Activated T-helper 9 cell treated with anti-CD3 and anti-CD28 coated beads, Interleukin-2, amount 50 U/mL, for 16 hours (primary cell): ENCODE measurements at places on chromosomes 1 and 21.

GRCh38 chr1:6418668-6419396 is 887 bp downstream of the HES2 start:
- DNase-seq: no peak

DNA sequence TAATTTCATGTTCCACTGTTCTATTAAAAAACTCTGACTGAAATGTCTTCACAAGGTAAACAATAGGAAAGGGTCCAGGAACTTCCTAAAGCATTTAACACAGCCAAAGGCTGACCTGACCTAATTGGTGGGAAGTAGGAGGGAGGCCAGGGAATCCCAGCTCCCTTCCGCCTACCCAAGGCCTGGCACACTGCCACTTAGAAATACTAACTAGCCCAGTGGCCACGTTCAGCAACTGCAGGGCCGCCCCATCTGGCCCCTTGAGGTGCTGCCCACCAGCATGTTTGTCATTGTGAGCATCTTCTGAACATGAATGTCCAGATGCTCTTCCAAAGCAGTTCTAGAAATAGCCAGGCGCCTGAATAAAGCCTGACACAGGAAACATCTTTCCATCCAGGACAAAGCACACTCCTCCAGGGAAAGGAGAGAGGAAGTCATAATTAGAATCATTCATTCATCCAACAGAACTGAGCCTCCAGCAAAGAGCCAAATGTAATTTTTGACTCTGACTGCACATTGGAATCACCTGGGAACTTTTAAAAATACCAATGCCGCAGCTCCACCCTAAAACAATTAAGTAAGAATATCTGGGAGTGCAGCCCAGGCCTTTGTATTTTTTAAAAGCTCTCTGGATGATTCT is 44.6 kb upstream of the BCL9 start:
- no peak for DNase-seq

DNA sequence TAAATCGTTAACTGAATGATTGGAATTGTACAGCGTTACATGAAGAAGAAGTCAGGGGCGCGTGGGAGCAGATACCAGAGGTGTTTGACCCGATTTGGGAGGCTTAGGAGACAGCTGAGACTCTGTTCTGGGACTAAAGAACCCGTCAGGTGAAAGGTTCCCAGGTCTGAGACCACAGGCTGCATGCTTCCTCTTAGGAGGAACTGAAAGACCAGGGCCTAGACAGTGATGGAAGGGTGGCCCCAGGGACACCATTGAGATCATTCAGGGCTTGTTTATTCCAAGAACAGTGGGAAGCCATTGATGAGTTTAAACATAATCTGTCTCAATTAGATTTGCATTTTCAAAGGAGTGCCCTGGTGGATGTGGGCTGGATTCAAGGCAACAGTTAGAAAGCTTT is 904 bp downstream of the KLF17 start:
- DNase-seq: no peak

DNA sequence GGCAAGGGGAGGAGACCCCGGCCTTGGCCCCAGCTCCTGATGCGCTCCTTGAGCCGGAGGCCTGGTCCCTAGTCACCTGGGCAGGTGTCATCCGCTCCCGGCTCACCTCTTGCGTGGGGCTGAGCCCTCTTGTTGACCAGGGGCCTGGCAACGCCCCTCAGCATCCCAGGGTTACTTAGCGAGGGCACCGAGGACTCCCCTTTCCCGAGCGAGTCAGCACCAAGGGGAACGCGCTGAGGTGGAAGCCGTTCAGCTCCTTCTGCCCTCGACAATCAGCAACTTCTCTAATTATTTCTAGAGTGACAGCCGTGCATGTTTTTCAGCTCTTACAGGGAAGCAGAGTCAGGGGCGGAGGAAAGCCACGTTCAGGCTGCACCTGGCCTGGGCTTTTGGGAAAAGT is 522 bp downstream of the SLC45A1 start:
- no peak for DNase-seq

DNA sequence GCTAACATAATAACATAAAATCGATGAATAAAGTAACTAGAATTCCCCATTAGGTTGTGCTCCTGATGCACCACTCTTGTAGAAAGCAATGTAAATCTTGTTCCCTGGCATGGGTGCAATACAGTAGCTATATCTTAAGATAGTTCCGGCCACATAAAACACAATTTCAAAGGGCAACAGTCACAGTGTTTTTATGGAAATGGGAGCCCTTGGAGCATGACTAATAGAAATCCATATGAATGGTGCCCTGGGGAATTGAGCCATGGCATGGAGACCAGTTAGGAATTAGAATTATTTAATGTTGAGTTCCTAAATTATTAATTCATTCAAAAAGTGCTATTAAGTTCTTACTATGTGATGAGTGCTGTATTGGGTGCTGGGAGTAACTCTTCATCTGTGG is 118.7 kb downstream of the KCNK2 start:
- DNase-seq: no peak

DNA sequence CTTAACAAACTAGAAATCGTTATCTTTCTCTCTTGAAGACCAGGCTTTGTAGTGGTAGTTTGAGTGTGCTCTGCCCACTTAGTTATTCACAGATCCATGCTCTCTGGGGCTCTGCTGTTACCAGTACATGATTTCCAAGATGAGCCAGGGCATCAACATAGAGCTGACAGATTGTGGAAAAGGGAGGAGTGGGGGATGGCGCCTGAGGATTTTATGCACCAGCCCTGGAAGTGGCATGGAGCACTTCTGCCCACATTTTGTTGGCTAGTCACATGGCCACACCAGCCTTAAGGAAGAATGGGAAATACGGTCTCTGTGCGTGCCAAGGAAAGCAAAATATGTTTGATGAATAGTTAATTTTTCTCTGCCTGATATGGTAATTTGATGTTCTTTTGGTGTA is 18.2 kb downstream of the TSNAX start:
- no peak for DNase-seq

DNA sequence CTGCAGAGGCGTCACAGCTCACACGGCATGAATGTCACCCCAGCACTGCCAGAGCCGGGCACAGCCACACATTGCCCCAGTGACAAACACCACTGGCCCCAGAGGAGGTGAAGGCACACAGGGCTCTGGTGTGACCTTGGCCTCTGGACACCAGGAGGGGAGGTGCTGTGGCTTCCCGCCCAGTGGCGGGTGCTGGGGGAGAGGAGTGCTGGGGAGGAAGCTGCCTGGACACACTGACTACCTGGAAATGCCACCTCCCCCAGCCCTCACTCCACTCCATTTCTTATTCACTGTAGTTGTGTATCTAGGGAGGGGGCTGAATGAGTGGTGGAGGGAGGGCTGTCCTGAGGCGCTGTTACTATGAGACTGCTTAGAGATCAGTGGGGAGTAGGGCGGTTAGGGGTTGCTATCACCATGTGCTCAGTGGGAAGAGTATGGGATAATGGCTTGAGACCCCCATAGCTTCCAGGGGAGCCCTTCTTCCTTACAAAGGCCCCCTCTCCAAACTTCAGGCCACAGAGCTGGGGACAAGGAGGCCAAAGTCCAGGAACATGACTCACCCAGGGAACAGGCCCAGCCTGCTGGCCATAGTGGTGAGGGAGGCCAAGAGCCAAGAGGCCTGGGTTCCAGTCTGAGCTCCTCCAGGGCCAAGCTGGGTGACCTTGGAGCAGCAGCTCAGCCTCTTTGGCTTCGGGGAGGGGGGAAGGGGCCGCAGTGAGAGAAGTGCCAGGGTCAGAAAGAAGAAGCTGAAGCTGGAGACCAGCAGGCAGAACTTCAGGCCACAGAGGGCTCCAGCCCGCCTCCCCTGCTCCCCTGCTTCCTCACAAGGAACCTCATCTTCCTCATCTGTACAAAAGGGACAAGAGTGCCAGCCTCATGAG is 40.1 kb downstream of the AHDC1 start:
- DNase-seq: no peak

DNA sequence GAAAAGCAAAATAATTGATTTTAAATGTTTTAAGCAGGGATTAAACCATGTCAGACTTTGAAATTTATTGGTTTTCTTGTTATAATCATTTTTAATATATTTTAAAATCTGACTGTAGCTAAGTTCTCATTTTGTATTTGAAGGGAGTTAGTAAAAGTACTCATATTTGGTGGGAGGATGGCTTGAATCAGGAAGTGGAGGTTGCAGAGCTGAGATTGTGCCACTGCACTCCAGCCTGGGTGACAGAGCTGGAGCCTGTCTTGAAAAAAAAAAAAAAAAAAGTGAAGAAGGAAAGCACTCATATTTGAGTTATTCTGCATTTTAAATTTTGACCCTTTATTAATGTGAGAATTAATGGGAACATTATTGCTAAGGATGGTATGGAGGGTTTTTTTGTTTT is 106.0 kb downstream of the RABGAP1L start:
- no peak for DNase-seq

GRCh38 chr1:162782671-162783070 is 7.8 kb upstream of the HSD17B7 start:
- no peak for DNase-seq

DNA sequence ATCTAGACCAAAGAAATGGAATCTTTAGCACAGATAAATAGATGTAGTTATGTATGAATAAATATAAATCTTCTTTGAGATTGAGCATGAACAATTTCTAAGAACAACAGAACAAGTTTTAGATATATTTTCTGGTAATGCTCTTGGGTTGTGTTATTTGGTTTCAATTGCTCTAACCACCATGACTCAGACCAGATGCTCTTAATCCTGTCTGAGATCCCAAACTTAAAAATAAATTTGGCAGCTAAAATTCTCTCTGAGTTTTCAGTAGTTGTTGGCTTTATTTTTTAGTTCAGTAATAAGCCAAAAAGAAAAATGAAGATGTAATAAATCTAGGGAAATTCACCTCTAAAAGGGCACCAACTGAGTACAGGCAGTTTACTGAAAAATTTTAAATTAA is 1693.4 kb downstream of the NCAM2 start:
- DNase-seq: no peak

- DNase-seq: no peak
Observed at GRCh38 chr1:92698932-92699331, 86.0 kb downstream of the EVI5 start.

DNA sequence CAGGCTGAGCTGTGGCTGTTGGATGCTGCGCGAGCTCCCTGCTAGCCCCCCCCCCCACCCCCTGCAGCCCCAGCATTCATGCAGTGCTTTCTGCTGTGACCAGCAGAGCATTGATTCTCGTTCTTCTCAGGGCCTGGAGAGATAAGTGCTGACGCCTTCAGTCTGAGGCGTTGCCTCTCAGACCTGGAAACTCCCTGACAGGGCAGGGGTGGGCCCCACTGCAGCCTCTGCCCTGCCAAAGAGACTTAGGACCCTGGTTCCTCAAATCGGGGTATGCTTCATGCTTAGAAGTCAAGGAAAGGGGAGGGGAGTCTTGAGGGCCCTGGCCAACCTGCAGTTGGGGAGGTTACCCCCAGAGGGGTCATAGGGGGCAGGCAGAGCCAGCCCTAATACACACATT is 38.5 kb downstream of the PTPRF start:
- DNase-seq: no peak

DNA sequence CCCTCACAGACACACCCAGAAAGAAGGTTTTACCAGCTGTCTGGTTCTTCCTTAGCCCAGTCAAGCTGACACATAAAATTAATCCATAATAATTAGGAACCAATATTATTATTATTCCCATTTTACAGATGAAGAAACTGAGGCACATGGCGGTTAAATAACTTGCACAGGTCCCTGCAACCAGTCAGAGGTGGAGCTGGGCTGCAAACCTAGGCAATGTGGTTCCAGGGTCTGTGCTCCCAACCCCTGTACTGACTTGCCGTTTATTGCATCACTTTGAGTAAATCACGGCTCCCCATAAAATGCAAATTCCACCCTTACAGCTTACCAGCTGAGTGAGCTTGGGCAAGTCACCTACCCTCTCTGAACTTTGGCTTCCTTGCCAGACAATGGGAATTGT is 179.2 kb upstream of the POU3F1 start:
- DNase-seq: no peak

DNA sequence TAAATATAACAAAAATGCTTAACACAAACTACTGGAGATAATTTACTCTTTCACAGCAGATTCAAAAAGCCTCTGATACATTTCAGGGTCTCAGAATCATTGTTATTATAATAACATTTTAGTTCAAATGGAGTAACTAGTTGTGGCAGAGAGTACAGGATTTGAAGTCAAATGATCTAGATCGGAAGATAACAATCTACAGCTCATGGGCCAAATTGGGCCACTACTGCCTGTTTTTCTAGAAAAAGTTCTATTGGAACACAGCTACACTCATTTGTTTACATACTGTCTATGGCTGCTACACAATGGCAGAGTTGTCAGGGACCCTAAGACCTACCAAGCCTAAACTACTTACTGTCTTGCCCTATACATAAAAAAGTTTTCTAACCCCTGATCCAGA is 63.6 kb downstream of the ELAVL4 start:
- DNase-seq: no peak

DNA sequence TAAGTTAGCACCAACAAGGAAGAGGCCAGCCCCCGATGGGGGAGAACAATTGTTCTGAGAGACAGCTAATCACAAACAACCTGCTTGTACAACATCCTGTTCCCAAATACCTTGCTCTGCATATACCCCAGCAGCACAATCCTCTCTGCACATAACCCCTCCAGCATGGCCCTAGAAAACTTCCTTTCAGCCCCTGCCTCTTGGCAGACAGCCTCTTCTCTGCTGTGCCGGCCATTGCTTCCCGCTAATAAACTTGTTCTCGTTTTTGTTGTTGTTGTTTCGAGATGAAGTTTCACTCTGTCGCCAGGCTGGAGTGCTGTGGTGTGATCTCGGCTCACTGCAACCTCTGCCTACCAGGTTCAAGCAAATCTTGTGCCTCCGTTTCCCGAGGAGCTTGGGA is 392.7 kb downstream of the SMYD3 start:
- no peak for DNase-seq

- no peak for DNase-seq
Observed at GRCh38 chr1:2497891-2498290, 21.8 kb downstream of the PLCH2 start.

DNA sequence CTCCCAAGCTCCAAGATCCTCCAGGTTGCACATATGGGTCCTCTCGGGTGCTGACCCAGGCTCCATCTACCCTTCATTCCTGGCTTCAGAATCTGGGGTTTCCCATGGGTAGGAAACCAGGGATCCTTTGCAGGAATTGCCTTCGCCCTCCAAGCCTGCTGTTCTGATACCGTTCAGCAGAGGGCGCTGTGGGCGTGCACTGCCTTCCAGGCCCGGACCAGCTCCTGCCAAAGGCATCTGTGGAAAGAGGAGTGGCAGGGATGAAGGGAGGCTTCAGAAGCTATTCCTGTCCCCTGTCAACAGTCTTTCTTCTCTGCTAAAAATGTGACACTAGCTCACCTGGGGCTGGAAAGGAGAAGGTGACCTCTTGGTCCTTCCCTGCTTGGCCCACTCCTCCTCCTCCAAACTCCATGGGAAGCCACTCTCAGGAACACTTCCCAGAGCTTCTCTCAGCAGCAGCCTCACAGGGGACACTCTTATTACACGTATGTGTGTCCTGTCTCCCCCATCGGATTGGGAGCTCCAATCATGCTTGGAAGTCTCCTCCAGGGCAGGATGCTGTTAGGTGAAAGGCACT is 71.2 kb downstream of the VWA5B1 start:
- DNase-seq: no peak

GRCh38 chr1:156436141-156437036 is 64.2 kb downstream of the MEF2D start:
- no peak for DNase-seq

- DNase-seq: no peak
Observed at GRCh38 chr21:19181604-19182140, 778.1 kb upstream of the TMPRSS15 start.

GRCh38 chr1:50157306-50157941 is 48.7 kb downstream of the ELAVL4 start:
- DNase-seq: no peak
